ENCODE measurements at places on chromosomes 13 and 19. TPM values are rescaled to one million over a fixed set of nuclear protein-coding genes. Genes with fewer than 3 reads are reported as not detected.

DNA sequence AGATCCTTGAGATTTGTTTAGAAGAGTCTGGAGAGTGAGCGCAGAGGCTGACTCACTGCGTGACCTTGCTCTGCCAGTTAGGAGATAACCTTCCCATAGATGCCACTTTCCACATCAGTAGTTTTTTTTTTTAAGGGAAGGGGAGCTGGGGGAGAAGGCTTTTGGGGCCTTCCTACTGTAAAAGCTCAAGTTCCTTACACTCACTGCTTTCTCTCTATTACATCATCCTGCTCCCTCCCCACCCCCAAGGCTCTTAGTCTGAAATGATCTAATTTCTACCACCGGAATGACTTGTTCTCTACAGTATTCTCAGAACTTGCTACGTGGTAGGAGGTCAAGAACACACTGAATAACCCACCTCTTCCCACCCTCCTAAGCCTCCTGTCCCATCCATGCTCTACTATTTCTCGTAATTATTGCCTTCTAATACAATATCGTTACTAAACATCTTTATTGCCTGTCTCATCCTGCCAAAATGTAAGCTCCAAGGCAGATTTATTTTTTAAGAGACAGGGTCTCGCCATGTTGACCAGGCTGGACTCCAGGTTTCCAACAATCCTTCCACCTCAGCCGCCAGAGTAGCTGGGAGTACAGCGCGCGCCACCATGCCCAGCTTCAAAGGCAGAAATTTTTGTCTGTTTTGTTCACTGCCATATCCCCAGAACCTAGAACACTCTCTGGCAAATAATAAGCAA, 1.2 kb downstream of the LONP1 start:
- peak; percentile 4 for ATAC-seq

GRCh38 chr19:28359431-28360414, 853.2 kb downstream of the UQCRFS1 start:
- ATAC-seq, result no peak

- peak; percentile 23 for ATAC-seq
Observed at GRCh38 chr19:2926341-2927031, 18.3 kb downstream of the ZNF77 start.

- ATAC-seq, result no peak
Observed at GRCh38 chr13:78136966-78137365, 218.3 kb upstream of the EDNRB start.

DNA sequence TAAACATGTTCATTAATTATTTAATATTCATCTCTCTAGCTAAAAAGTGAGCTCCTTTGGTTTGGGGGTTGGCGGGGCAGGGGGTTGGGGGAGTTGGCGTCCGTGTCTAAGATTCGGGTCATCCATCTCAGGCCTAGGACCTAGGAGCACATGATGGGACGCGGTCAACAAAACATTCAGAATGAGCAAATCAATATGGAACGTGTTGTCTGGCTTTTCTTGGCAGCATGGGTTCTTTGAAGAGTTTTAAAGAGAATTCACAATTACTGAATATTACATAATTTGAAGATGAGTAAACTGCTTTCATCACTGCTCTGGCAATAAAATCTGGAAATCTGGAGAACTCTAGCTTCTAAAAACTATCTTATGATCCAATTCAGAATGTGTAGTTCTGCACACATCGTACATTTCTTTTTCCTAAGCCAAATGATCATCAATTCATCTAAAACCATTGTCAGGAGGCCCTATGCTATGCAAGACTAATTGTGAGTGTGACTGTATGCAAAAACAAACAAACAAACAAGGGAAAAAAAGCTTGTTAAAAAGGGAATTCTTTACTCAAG, 5.4 kb upstream of the ARGLU1 start:
- no peak for ATAC-seq

DNA sequence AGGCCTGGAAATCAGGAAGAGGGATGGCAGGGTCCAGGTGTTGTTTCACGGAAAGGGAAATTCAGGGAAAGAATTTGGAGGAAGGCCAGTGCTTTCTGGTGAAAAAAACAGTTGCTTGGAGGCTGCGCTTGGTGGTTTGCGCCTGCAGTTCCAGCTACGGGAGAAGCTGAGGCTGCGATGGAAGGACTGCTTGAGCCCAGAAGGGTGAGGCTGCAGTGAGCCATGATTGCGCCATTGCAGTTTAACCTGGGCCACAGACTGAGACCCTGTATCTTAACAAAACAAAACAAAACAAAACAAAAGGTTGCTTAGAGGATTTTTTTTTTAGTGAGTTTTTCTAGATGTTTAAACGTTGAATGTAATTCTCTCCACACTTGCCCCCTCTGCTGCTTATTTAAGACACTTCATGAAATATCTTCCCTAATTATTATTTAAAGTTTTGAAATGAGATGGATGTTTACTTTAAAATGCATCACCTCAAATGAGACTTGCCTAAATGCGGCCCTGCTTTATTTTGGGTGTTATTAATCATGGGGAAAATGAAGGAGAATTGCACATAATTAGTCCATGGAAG, 75.4 kb upstream of the TRPC4 start:
- no peak for ATAC-seq

GRCh38 chr13:35843272-35843671, 287.9 kb downstream of the DCLK1 start:
- no peak for ATAC-seq

- no peak for ATAC-seq
Observed at GRCh38 chr13:50126993-50127725, 111.9 kb downstream of the KCNRG start.

- ATAC-seq, result no peak
Observed at GRCh38 chr19:40641281-40641680, 40.1 kb downstream of the LTBP4 start.

GRCh38 chr13:107866941-107867623, 348.3 kb downstream of the LIG4 start:
- ATAC-seq, result no peak

DNA sequence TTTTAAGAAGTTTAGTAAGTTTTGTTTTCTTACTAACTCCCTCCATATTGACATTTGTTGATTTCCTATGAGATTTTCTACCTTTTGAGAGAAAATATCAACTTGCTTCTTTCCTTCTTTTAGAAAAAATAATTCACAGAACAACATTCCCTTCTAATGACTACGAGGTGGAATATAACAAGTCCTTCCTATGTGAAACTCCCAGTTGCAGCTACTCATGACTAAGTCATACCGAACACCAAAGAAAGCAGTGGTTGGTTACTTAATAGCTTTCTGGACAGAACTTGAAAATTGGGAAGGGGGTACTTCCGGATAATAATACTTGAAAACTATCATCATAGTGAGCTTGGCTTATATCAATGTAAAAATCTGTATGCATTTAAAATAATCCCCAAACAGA, 144.8 kb downstream of the DACH1 start:
- ATAC-seq, result no peak

GRCh38 chr13:72384186-72384823, 343.1 kb downstream of the MZT1 start:
- no peak for ATAC-seq

DNA sequence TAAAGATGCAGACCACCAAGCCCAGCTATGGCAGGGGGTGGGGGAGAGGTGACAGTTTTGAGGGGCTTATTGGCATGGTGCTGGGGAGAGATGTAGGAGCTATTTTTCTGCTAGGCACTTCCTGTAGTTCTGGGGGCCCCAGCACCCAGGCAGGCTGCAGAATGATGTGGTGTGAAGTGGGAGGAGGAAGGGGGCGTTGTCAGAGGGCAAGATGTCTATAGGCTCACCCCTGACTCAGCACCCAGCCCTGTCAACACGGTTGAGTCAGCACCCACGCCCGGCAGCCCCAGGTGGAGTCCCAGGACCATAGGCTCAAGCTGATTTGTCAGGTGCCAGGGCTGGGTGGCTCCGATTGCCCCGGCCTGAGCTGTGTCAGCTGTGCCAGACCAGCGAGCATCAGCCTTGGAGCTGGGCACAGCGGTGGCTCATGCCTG, 5.8 kb downstream of the KLF2 start:
- ATAC-seq, result peak; percentile 94

- no peak for ATAC-seq
Observed at GRCh38 chr19:16912780-16913179, 24.0 kb downstream of the F2RL3 start.

Gene GPALPP1
- 13.0 TPM for total RNA-seq

Gene LAIR1
- 1.5 TPM for total RNA-seq

Gene MFSD12
- total RNA-seq, result 25.7 TPM

Gene CDX2
- not detected for total RNA-seq

Gene SRRM5
- total RNA-seq, result 0.12 TPM
